Adrenal gland (tissue), 19 donors: ENCODE measurements at places on chromosomes 16 and 17.

- no peak for DNase-seq
Observed at GRCh38 chr17:55263569-55264277, 1.0 kb upstream of the HLF start.

DNA sequence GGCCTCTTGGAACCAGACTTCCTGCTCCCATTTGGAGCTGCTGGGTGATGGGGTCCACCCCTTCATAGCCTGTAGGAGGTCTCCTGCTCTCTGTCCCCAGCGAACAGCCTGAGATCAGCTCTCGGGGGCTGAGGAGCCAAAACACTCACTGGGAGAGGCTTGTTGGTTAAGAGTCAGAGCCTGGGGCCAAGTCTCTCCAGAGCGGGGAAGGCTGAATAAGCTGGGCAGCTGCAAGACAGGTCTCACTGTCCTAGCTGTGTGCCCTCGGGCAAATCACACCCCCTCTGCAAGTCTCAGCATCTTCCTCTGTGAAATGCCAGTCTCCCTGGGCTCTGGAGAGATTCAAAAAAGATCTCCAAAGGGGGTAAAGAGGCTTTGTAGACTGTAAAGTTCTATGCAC lies 174.6 kb downstream of the WSCD1 start:
- DNase-seq = no peak

DNA sequence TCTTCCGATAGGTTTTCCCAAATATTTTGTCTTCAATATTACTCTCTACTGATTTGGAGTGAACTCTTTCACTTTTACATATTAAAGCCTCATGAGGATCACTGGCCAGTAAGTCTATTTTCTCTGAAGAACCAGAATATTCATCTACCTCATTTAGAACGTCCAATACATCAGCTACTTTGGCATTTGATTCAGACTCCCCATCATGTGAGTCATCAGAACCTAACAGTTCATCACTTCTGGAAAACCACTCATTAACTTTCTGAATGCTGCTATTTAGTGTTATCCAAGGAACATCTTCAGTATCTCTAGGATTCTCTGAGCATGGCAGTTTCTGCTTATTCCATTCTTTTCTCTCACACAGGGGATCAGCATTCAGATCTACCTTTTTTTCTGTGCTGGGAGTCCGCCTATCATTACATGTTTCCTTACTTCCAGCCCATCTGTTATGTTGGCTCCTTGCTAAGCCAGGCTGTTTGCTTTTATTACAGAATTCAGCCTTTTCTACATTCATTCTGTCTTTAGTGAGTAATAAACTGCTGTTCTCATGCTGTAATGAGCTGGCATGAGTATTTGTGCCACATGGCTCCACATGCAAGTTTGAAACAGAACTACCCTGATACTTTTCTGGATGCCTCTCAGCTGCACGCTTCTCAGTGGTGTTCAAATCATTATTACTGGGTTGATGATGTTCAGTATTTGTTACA lies 30.9 kb downstream of the BRCA1 start:
- no peak for DNase-seq

GRCh38 chr17:13365331-13365730 lies 236.4 kb downstream of the HS3ST3A1 start:
- no peak for DNase-seq

DNA sequence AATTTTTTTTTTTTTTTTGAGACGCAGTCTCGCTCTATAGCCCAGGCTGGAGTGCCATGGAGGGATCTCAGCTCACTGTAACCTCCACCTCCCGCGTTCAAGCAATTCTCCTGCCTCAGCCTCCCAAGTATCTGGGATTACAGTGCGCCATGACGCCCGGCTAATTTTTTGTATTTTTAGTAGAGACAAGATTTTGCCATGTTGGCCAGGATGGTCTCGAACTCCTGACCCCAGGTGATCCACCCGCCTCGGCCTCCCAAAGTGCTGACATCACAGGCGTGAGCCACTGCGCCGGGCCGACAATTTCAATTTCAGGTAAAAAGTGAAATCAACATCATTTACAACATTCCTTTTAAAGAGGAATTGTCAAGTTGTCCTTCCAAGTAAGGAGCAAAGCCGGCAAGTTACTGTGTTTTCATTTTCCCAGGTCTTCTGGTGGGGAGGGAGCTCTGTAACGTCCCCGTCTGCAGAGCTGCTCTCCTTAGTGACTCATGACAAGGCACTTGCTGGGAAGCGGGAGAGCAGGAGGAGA lies 873 bp downstream of the NPLOC4 start:
- peak; percentile 77 for DNase-seq

DNA sequence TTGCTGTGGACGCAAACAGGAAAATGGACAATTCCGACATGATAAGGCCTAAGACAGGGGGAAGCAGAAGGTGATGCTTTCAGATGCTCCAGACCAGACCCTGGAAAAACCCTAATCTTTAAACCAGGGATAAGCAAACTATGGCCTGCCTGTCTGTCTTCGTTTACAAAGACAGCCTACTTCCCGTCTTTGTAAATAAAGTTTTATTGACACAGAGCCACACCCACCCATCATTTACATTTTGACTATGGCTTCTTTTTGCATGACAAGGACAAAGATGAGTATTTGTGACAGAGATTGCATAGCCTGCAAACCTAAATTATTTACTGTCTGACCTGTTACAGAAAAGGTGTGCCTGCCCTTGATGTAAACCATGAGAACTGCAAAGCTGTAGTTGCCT lies 177.9 kb downstream of the WSCD1 start:
- no peak for DNase-seq

DNA sequence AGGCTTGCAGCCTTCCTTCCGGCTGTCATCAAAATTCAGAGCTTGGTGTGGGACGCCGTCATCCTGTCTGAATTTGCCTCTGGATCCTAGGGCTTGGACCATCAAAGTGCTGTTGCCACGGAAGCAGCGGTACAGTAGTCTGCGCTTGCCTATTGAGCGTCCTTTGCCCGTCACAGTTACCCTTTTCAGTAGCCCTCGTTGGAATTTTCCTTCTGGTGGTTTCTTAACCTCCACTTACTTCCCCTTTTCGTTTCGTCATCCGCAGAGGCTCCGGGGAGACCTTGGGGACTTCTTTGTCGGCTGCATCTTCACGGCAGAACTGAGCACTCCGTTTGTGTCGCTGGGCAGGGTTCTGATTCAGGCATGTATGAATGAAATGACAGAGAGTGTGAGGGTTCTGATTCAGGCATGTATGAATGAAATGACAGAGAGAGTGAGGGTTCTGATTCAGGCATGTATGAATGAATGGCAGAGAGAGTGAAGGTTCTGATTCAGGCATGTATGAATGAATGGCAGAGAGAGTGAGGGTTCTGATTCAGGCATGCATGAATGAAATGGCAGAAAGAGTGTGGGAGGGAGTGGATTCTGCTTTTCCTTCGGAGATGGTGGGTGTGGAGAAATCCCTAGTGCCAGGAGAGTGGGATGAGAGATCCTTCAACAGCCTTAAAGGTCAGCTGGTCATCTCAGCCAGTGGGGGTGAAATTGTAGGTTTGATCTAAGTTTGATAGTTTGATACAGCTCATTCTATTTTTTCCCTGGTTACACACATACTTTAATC lies 8.0 kb downstream of the TLCD3A start:
- no peak for DNase-seq

- no peak for DNase-seq
Observed at GRCh38 chr17:81179861-81180260, 13.8 kb upstream of the AATK start.

GRCh38 chr17:1720856-1721386 lies 3.6 kb upstream of the WDR81 start:
- DNase-seq = peak; percentile 90

DNA sequence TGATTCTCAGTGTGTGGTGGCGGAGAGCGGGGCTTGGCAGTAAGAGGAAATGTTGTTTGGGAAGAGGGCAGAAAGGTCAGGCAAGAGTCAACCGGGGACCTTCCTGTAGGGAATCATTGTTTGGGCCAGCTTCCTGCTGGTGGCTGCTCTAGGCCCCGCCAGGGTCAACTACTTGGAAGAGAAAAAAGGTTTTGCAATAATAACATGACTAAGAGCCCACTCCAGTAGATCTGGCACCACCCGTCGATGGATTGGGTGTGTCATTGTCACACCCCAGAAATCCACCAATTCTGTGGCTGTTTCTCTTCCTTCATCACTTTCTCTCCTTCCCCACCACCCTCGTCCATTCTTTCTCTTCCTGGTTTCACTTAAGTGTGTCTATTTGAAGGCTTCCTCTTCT lies 4.2 kb upstream of the KRT24 start:
- peak; percentile 21 for DNase-seq

DNA sequence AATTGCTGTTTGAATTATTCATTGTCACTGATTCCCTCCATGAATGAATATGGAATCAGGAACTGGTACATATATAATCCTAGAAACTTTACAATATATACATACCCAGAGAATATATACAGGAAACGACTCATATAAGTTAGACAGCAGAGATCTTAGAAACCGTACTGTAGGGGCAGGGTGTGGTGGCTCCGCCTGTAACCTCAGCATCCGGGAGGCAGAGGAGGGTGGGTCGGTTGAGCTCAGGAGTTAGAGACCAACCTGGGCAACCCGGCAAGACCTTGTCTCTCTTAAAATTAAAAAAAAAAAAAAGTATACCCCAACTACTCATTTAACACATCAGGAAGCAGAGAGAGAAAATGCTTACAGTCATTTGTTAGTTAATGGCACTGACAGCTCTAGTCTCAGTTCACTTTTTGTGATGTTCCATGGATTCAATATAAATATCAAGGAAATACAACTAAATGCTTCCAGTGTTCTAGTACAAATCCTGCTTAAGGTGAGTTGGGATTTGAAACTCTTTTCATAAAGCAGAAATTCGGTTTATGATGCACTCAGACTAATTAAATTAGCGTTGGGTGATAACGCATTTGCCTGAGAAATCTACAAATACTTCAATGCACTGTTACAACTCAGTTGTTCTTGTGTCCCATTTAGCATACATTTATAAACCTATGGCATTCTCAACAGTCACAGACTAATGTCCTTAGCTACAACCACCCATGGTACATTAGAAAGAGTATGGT lies 5.6 kb downstream of the GLG1 start:
- DNase-seq = no peak

- no peak for DNase-seq
Observed at GRCh38 chr16:52074133-52074532, 472.8 kb downstream of the TOX3 start.
